ENCODE measurements at places on chromosomes 4 and X.

- no peak for DNase-seq
Measured at GRCh38 chr4:25861951-25862410, 807 bp downstream of the SEL1L3 start.

GRCh38 chr4:114103908-114104307 is 124.5 kb upstream of the ARSJ start:
- no peak for DNase-seq

GRCh38 chr4:1512051-1512737 is 106.0 kb upstream of the NKX1-1 start:
- no peak for DNase-seq

- no peak for DNase-seq
Measured at GRCh38 chrX:119427024-119427794, 28.1 kb downstream of the SLC25A43 start.

GRCh38 chr4:122555216-122555615 is 65.7 kb downstream of the IL21 start:
- DNase-seq: no peak

DNA sequence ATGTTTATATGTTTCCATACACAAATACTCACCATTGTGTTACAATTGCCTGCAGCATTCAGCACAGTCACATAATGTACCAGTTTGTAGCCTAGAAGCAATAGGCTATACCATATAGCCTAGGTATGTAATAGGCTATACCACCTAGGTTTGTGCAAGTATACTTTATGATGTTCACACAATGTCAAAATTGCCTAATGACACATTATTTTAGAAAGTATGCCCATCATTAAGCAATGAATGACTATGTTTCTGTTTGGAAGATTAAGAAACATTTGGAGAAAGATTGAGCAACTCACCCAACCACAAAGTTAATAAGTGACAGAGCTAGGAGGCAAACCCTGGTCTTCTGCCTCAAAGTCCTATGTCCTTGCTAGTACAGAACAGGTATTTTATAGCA is 96.8 kb upstream of the GRIA3 start:
- no peak for DNase-seq

- DNase-seq: peak; percentile 11
Measured at GRCh38 chrX:100409610-100410590, at the start of gene PCDH19. TSS of gene PCDH19 (minus strand) at chrX:100410273. CDS start at chrX:100408597, 1,676 bp downstream.

GRCh38 chr4:7358100-7358735 is 76.5 kb downstream of the PSAPL1 start:
- no peak for DNase-seq

GRCh38 chrX:130091980-130092522 is 18.2 kb downstream of the ELF4 start:
- DNase-seq: no peak

DNA sequence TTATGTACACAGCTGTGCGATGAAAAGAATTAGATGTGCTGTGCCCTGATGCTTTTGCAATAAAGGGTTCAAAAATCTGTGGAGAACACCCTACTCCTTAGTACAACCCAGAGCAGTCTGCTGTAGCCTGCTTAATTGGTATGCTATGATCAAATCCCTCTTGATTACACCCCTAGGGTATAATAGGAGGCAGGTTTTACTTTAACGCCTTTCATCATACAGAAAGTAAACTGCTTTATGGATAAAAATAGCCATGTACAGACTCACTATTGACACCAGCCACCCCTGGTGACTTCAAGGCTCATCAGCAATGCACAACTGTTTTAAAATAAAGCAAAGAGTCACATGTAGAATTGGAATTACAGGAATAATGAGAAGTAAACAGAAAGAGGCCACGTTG is 315.3 kb downstream of the DMD start:
- DNase-seq: no peak

DNA sequence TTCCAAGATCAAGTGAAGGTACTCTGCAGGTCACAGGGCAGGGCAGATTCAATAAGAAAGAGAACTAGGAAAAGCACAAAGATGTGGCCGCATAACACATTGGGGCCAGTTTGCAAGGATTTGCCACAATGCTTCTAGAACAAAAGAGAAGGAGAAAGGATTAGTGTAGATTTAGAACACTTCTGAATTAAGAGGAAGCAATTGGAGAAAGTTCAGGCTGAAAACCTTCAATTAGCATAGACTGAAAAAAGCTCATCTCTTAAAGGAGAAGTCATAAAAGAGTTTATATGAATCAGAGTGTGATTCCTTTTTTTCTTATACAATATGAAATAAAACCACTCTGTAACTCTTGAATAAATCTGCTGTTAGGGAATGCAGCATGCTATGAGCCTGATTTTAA is 215.6 kb upstream of the FAT1 start:
- DNase-seq: no peak

DNA sequence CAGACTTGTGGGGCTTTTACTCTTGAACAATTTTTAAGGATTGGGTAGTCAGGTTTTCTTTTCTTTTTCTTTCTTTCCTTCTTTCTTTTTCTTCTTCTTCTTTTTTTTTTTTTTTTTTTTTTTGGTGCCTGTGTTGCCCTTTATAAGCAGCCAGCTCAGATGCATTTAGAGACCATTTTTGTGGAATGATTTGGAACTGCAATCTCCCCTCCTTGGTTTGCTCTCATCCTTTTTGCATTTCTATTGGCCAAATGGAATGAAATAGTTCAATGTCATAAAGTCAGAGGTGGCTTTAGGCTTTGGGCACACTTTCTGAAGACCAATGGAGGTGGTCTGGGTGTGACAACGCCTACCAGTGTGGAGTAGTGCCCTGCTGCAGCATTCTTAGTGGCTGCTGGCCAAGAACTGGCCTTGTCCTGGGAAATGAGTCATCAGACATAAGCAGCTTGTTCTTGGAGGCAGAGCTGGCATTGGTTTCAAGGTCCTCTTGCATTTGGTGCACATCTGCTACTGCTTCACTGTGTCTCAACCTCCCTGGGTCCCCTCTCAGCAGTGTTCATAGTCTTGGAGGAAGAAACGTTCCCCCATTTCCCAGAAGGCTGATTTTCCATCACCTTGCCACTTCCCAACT is 84.5 kb downstream of the CT47B1 start:
- no peak for DNase-seq

GRCh38 chr4:24607334-24607733 is 23.0 kb upstream of the DHX15 start:
- DNase-seq: no peak

DNA sequence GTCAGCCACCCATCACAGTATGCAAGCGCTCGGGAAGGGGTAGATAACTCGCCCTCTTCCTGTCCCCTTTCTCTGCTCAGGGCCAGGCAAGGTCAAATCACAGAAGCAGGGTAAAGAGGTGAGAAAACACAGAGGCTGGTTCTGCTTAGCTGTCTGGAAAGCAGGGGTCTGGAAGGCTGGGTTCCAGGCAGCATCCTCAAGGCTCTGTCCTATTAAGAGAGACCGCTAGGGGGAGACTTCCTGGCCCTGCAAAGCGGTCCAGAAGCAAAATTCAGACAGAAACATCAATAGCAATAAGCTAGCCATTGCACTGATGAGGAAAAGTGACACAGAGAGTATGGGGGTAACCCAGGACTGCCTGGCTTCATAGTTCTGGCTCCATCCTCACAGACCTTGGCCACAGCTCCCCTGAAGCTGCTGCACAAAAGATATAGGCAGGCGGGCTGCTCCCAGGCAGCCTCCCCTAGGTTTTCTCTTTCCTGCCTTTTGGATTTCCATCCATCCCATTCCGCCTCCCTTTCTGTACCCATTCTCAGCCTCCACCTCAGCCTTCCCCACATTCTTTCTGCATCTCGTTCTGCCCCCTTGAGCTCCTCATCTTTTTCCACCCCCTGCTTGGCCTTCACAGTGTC is 308.5 kb downstream of the EVC2 start:
- no peak for DNase-seq

GRCh38 chr4:187294861-187295260 is 571.2 kb upstream of the FAT1 start:
- DNase-seq: no peak

GRCh38 chr4:88746206-88746605 is 48.6 kb upstream of the NAP1L5 start:
- DNase-seq: no peak

- DNase-seq: no peak
Measured at GRCh38 chr4:73691759-73692158, 48.6 kb upstream of the CXCL8 start.

DNA sequence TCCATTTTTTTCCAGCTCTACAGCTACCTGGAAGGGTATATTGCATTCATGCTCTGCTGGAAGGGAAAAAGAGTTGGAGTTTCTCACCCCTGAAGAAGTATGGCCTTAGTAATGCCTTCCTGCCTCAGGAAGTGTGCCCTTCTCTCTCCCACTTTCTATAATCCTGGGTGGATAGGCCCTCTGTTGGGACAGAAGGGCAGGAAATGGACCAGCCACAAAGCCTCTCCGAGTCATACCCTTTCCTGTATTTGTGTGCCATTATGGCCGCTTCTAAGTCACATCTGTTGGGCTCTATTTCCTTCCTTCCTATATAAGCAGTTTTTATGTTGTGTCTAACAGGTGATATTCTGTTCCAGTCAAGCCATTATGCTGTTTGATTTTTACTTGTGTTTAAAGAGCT is 74.8 kb upstream of the SMARCA5 start:
- DNase-seq: no peak

- no peak for DNase-seq
Measured at GRCh38 chr4:15148199-15148598, 145.9 kb downstream of the CPEB2 start.

GRCh38 chr4:24024605-24025004 is 134.8 kb upstream of the PPARGC1A start:
- no peak for DNase-seq

DNA sequence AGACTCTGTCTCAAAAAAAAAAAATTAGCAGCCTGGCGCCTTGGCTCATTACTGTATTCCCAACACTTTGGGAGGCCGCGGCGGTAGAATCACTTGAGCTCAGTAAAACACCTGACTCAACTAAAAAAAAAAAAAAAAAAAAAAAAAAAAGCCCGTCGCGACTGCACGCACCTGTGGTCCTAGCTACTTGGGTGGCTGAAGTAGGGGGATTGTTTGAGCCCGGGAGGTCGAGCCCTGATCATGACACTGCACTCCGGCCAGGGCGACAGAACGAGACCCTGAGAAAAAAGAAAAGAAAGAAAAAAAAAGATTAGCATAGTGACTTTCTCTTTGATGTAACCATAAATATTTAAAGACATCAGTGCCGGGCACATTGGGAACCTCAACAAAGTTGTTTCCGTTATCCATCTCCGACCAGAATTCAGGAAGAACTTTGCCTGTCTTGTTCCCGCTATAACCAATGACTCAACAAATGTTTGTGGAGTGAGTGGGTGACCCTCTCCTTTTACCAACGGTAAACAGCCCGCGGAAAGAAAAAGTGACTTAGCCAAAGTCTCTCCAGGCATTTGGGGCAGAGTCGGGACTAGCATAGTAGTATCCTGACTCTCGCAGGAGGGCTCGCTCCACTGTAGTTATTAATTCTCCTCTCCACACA is 553 bp upstream of the MED28 start:
- no peak for DNase-seq

DNA sequence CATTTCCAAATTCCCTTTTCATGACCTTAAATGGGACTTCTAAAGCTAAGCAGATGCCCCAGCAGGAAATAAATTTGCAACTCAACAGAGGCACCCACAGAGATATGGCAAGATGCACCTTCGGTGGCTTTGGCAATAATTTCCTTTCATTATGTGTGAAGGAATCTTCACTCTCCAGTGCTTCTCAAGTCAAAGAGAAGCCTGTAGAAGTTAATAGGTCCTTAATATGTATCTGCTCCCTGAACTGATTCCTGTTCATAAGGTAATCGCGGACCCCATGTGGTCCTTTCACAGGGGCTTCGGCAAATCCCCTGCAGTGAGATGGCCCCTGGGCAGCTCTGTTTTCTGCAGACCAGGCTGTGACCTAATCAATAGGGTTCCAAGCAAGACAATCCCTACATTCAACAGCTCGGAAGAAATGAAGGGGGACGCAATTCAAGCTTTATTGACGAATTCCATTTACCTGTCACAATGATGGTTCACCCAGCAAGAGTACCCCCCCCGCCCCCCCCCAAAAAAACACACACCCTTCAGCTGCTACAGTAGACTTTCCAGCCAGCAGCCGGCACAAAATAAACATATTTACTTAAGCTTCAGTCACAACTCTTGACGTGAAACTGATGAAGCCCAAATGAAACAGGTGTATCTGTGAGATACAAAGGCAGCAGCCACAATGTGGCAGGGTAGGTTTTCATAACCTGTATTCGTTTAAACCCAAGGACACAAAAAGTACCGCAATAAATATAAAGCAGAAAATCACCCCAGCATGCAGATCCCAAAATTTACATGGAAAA is 35.3 kb downstream of the FAT1 start:
- no peak for DNase-seq

- DNase-seq: no peak
Measured at GRCh38 chr4:78310740-78311115, 240.8 kb upstream of the ANXA3 start.

DNA sequence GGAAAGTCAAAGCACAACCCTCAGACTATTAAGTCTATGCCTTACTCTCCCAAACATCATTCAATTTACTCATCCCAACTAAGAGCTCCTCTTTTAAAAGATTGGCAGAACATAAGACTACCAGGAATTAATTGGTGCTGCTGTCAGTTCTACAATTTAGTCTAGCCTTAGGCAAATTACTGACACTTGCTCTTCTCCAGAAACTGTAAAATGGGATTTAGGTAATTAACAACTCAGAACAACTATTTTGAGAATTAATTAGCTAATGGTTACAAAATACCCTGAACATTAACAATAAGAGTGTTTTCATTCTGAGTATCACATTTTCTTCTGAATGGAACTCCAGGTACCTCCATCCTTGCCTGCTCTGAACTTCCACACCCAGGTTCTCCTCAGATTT is 36.2 kb upstream of the RBM47 start:
- no peak for DNase-seq

GRCh38 chr4:143262838-143263237 is 73.8 kb upstream of the GAB1 start:
- DNase-seq: no peak

DNA sequence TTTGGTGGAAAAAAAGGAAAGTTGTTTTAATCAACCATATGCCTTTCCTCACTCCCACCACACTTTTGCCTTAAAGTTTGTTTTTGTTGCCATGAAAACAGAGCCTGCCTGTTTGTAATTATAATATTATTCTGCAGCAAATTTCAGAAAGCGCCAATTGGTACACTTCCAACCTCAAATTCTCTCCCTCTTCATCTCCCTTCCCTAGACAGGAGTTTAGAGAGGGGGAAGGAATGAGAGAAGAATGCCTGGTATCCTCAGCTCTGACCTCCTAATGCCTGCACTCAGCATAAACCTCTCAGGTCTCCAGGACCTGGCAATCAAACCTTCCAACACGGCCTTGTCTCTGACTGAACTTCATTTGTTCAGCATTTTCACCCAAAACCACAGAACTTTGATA is 138.4 kb upstream of the HCCS start:
- DNase-seq: no peak

DNA sequence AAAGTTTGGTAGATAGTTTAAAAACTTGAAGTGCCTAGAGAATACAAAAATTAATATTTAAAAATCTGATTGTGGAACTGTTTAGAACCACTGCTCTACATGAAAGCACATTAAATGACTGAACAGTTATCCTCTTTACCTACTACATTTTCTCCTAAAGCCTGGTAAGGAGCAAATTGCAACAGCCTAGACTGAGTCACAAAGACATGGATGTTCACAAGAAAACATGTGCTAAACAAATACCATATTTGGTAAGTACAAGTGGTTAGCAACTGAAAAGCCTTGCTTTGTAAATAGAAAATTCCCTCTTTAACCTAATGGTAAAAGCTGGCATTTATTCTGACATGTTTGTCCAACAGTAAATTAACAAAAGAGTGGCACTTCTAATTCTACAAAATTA is 203.1 kb downstream of the FBXO8 start:
- DNase-seq: no peak

All from GOT3 (cell line).